Left lung (tissue), 14 donors: ENCODE measurements at places on chromosomes 11 and 22. TPM values are rescaled to one million over a fixed set of nuclear protein-coding genes. Genes with fewer than 3 reads are reported as not detected.
A peak's percentile ranks its signal among the peaks of the same experiment; 100 is the strongest.

The OR1S1 gene
- total RNA-seq = not detected

The TIMM10 gene
- 21.7 TPM for total RNA-seq

- no peaks in the 10 kb centered on the region for H3K4me1 ChIP-seq
- H3K36me3 ChIP-seq = no peaks in the 10 kb centered on the region
- H3K4me3 ChIP-seq = no peak overlapping the region
- no peak overlapping the region for H3K27ac ChIP-seq
- H3K27me3 ChIP-seq = no peaks in the 10 kb centered on the region
These were observed 17.6 kb downstream of the FDX1 start for GRCh38 chr11:110447343-110447742.

- DNase-seq = peak; percentile 67
- peaks cover 52% of the 10 kb centered on the region for H3K4me1 ChIP-seq
- peak overlapping the region; percentile 52 for H3K4me3 ChIP-seq
- no peaks in the 10 kb centered on the region for H3K36me3 ChIP-seq
- no peaks in the 10 kb centered on the region for H3K27me3 ChIP-seq
These were observed 39.1 kb upstream of the CREB3L1 start for GRCh38 chr11:46238078-46238966.

The TRIM22 gene
- total RNA-seq = 137 TPM

DNA sequence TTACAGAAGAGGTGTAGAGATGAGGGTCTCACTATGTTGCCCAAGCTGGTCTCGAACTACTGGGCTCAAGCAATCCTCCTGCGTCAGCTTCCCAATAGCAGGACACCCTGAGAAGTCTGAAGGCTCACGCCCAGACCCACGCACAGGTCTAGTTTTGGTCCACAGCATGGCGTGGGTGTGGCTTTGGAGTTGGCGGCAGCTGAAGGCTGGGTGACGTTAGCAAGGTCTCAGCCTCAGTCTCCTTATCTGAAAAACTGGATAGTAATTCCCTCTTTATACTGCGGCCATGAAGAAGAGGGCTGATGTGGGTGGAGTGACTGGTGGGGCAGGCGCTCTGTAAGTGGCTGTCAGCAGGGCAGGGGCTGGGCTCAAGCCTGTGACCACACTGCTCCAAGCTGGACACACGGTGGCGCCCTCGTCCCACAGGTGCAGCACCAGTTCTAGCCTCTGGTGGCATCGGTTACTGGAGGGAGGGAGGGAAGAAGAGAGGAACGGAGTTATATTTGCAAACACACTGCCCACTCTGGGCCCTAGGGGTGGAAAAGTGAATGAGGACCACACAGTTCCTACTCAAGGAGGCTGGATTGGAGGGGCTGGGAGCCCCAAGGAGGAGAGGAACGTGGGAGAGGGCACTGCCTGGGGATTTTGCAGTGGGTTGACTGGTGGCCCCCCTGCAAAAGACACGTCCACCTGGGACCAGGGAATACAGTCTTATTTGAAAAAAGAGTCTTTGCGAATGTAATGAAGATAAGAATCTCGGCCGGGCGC, 19.6 kb upstream of the CARD10 start:
- H3K4me3 ChIP-seq = no peak overlapping the region
- H3K27ac ChIP-seq = peak overlapping the region; percentile 33
- H3K4me1 ChIP-seq = peaks cover 6% of the 10 kb centered on the region
- no peaks in the 10 kb centered on the region for H3K27me3 ChIP-seq

The EMID1 gene
- total RNA-seq = 10.5 TPM

GRCh38 chr11:35116245-35116644, 22.7 kb upstream of the CD44 start:
- H3K4me1 ChIP-seq = no peaks in the 10 kb centered on the region

GRCh38 chr22:33512908-33513307, 407.4 kb downstream of the LARGE1 start:
- H3K27me3 ChIP-seq = no peaks in the 10 kb centered on the region
- no peaks in the 10 kb centered on the region for H3K4me1 ChIP-seq
- no peaks in the 10 kb centered on the region for H3K36me3 ChIP-seq
- H3K27ac ChIP-seq = no peak overlapping the region
- H3K4me3 ChIP-seq = no peak overlapping the region
- no peak for DNase-seq

GRCh38 chr11:8330896-8331295, 67.2 kb upstream of the LMO1 start:
- no peaks in the 10 kb centered on the region for H3K36me3 ChIP-seq
- DNase-seq = no peak
- H3K27me3 ChIP-seq = no peaks in the 10 kb centered on the region

The NRGN gene
- 62.1 TPM for total RNA-seq

DNA sequence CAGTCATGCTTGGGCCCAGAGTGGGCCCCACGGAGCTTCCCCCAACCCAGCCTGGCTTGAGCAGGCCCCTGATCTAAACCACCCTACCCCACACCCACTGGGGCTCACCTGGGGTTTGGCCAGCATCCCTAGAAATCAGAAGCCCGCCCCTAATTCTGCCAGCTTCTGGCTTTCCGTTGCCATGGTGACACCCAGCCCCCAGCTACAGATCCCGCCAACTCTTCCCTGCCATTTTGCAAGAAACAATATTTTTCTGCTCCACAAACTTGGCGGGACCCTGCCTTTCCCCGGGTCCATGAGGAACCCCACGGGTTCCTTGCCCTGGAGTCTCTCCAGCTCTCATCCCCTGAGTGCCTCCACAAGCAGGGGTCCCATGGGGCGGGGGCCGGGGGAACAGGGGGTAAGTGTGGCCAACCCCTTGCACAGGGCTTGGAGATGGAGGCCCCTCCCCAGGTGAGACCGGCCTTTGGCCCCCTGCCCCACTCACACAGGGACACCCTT, 90.0 kb downstream of the CDKN1C start:
- H3K27me3 ChIP-seq = no peaks in the 10 kb centered on the region
- no peak overlapping the region for H3K4me3 ChIP-seq
- no peaks in the 10 kb centered on the region for H3K36me3 ChIP-seq
- DNase-seq = peak; percentile 66
- no peaks in the 10 kb centered on the region for H3K4me1 ChIP-seq

The MYBPC3 gene
- 0.52 TPM for total RNA-seq

DNA sequence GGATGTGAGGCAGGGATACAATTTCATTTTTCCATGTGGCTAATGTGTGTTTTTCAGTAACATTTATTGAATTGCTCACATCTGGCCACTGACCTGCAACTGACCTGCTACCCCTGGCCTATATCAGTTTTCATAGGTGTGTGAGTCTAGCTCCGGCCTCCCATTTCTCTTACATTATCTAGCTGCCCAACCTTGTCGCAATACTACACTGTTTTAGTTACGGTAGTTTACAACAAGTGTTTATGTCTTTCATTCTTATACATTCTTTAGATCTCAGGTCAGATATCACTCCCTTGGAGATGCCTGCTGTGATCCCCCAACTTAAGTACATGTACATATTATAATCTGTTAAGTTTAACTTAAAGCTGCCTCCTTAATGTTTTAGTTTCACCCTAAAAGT, 2.3 kb upstream of the CYB5R2 start:
- H3K4me3 ChIP-seq = no peak overlapping the region
- peaks cover 7% of the 10 kb centered on the region for H3K4me1 ChIP-seq
- no peak overlapping the region for H3K27ac ChIP-seq
- no peaks in the 10 kb centered on the region for H3K36me3 ChIP-seq
- no peak for DNase-seq
- no peaks in the 10 kb centered on the region for H3K27me3 ChIP-seq

The SLC22A6 gene
- not detected for total RNA-seq

- no peaks in the 10 kb centered on the region for H3K4me1 ChIP-seq
- no peaks in the 10 kb centered on the region for H3K36me3 ChIP-seq
- DNase-seq = no peak
- peaks cover 7% of the 10 kb centered on the region for H3K27me3 ChIP-seq
These were observed 4.7 kb upstream of the FOLH1 start for GRCh38 chr11:49213026-49213560.

The OR10D3 gene
- total RNA-seq = not detected

The MYOD1 gene
- not detected for total RNA-seq

The RFPL2 gene
- total RNA-seq = not detected

DNA sequence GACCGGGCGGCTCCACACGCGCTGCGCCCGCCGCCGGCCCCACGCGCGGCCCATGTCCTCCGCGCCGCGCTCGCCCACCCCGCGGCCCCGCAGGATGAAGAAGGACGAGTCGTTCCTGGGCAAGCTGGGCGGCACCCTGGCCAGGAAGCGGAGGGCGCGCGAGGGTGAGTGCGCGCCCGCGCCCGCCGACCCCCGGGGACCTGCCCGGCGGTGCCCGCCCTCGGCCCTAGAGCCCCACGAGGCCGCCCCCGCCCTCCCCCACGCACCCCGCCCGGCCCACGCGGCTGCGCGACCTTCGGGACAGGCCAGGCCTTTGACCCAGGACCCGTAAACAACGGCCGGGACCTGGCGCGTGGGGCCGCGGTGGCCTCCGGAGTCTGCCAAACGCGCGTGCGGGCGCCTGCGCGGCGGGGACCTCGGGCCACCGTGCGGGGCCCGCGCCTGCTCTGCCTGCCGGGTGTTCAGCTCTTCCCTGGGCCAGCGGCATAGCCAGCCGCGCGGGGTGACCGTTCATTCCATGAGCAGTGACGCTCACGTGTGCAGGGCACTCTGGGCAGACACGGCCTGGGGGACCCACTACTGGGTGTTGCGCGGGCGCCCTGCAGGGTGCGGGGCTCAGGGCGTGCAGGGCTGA, at the start of gene PARVB:
TSS of gene PARVB (plus strand) at position 15 of the 634 bp plus-strand sequence. CDS start at position 53, 38 bp downstream.
- H3K4me1 ChIP-seq = peaks cover 7% of the 10 kb centered on the region
- H3K27ac ChIP-seq = peak within 1 kb of the TSS; percentile 97
- peak; percentile 87 for DNase-seq
- H3K36me3 ChIP-seq = no peaks in the 10 kb centered on the region
- peaks cover 24% of the 10 kb centered on the region for H3K27me3 ChIP-seq

DNA sequence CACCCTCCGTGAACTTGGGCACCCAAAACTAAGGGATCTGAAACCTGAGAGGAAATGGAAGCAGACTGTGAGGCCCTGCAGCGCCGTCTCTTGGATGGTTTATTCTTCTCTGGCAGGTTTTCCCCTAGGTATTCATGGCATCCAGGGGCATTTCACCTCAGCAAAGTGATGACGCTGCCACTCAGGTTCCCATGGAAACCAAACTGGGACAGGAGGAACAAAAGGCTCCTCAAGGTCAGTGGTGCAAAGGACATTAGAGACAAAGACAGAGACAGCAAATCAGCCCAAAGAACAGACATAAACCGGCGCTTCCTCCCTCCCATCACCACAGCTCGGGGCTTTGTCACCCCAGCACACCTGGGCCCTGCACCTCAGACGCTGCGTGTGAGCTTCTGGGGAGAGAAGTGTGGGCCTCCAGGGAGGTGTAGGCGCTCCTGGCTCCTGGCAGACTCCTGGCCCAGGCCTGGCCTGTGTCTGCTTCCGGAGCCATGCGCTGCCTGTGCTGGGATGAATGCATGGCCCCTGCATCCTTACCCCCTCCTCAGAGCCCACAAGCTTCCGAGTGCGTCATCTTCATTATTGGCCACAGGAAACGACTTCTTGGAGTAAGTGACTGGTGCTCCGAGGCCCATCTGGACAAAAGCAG, 5.9 kb downstream of the TP53AIP1 start:
- H3K36me3 ChIP-seq = no peaks in the 10 kb centered on the region
- H3K27me3 ChIP-seq = no peaks in the 10 kb centered on the region
- peak; percentile 58 for DNase-seq
- no peak overlapping the region for H3K27ac ChIP-seq
- H3K4me3 ChIP-seq = no peak overlapping the region

The TMEM45B gene
- total RNA-seq = 24.3 TPM

- no peaks in the 10 kb centered on the region for H3K4me1 ChIP-seq
- no peak overlapping the region for H3K27ac ChIP-seq
- no peaks in the 10 kb centered on the region for H3K36me3 ChIP-seq
- H3K27me3 ChIP-seq = no peaks in the 10 kb centered on the region
- H3K4me3 ChIP-seq = no peak overlapping the region
These were observed 11.7 kb downstream of the TRPM5 start for GRCh38 chr11:2432628-2433071.

The ME3 gene
- 21.6 TPM for total RNA-seq

DNA sequence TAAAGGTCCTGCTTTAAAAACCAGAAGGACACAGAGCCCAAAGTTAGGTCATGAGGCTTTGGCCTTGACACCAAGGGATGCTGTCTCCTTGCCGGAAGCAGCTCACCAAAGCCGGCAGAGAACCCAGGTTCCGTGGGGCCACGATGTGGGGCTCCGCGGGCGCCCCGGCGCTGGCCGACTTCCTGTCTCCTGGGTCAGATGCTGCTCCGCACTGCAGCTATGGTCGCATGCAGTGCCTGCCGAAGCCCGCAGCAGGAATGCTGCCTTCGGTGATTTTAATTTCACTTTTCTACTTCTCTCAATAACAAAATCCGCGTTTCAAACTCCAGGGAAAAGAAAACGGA, 454 bp upstream of the OTUB1 start:
- no peaks in the 10 kb centered on the region for H3K36me3 ChIP-seq
- H3K27me3 ChIP-seq = no peaks in the 10 kb centered on the region
- no peak for DNase-seq
- peaks cover 39% of the 10 kb centered on the region for H3K4me1 ChIP-seq
- peak overlapping the region; percentile 71 for H3K27ac ChIP-seq

The HOATZ gene
- 6.9 TPM for total RNA-seq

DNA sequence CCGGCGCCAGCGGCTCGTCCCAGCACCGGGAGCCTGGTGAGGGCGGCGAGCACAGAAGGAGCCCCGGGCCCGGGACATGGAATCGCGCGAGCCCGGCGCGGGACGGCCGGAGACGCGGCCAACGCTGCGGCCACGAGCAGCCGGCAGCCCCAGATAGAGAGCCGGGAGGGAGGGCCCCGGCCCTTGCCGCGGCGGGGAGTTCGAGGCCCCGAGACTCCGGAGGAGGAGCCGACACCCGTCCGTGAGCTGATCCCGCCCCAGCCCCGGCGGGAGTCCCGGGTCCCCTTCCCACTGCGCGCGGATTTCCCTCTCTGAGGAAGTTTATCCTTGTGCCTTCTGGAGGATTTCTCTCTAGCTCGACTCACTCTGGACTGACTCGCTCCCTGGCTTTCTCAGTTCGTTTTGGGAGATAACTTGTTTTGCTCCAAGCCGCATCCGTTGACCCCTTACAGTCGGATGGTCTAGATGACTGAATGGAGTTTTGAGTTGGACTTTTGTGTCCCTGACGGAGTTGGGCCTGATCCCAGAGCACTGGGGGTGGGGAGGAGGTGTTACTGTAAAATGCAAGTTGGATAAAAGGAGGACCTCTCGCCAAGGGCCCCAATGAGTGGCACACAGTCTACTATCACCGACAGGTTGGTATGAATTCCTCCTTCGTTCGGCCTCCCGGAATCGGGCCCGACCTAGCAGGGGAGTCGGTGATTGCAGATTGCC, 585 bp downstream of the ARHGEF12 start:
- no peaks in the 10 kb centered on the region for H3K36me3 ChIP-seq
- DNase-seq = peak; percentile 53
- no peaks in the 10 kb centered on the region for H3K27me3 ChIP-seq
- peak overlapping the region; percentile 91 for H3K27ac ChIP-seq

The OR52L1 gene
- total RNA-seq = not detected

DNA sequence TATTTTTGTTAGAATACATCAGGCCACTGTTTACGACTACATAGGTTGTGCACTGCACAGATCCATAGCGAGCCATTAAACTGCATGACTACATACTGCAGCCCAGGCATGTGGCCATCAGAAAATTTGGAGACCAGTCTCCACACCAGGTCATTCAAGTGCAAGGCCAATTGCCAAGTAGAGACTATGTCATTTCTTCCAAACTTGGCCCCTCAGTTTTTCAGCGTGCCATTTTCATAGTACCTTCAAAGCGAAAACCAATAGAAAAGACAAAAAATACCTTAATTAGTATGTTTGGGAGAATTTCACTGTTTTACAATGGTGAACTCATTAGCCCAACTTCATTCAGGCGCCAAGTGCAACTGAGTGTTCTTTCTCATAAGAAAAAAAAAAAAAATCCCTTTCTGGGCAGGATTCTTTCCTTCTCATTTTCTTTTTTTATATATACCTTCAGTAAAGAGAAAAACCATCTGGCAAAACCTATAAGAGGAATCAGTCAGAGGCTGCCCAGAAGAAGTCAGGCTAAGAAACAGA, 30.4 kb downstream of the PAMR1 start:
- no peaks in the 10 kb centered on the region for H3K4me1 ChIP-seq
- no peaks in the 10 kb centered on the region for H3K36me3 ChIP-seq
- no peak for DNase-seq
- no peak overlapping the region for H3K4me3 ChIP-seq

The OR4D11 gene
- total RNA-seq = not detected
